ENCODE measurements at places on chromosomes 7 and 10. TPM values are rescaled to one million over a fixed set of nuclear protein-coding genes. Genes with fewer than 3 reads are reported as not detected.

Gene GPR15LG
- total RNA-seq, result not detected

Gene SPDYE2
- total RNA-seq, result not detected

Gene FANK1
- 1.8 TPM for total RNA-seq

Gene SLC18A3
- not detected for total RNA-seq

Gene FLNC
- total RNA-seq, result 245 TPM

Gene GPR85
- 2.5 TPM for total RNA-seq

Gene SKIDA1
- total RNA-seq, result 1.4 TPM

Gene RELN
- 1.4 TPM for total RNA-seq

Gene BCAP29
- 139 TPM for total RNA-seq

Gene PNLIPRP3
- not detected for total RNA-seq

Gene FOXP2
- total RNA-seq, result 18.1 TPM

Gene ZP3
- total RNA-seq, result 2.0 TPM

Gene CCZ1
- 67.0 TPM for total RNA-seq

GRCh38 chr7:142391191-142391992, 133.5 kb upstream of the PRSS58 start:
- DNase-seq, result no peak

DNA sequence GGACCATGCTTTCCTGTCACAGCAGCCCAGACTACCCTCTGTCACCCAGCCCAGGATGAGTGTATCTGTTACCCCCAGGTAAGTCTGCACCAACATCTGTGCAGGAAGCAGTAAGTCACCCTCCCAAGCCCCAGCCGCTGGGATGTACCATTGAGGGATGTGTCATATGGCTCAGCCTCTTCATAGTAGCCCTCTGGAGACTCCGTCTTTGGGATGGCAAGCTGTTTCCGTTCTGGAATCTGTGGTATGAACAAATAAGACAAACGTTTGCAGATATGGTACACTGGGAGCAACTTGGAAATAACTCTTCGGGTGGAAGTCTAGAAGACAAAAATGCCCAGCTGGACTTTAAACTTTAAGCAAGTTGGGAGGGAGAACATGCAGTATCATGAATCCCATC, 81.3 kb downstream of the AFAP1L2 start:
- no peak for DNase-seq

- DNase-seq, result no peak
Observed at GRCh38 chr7:50293509-50294179, 10.9 kb upstream of the IKZF1 start.

DNA sequence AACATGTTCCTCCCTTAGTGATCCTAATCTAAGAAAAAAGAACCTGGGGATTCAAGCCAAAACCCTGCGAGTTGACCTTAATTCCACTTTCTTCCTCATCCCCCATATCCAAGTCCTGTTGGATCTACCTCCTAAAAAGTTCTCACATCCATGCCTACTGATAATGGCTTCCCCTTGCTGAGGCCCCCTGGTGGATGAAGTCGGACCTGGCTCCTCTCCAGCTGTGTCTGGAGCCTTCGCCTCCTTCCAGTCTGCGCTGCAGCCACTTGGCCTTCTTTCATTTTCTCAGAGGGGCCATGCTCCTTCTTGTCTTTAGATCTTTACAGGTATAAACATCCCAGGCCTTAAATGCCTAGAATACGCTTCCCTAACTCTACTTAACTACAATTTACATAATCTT, 8.1 kb downstream of the PDE1C start:
- peak; percentile 79 for DNase-seq

DNA sequence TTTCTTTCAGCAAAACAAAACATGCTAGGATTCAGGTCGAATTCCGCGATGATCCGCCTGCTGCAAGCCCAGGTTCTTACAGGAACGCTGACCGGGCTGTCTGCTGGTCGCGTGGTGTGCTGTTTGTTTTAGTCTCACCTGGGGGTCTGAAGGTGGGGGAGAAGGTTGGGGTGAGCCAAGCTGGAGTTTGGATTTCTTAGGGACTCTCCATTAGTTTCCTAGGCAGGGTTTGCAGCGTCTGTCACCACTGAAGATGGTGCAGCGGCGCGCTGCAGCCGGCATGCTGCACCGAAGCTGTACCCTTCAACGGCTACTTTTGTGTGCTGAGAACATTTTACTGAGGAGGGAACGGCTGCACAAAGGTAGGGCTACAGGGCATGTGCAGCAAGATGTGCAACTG, 48.7 kb downstream of the GCC1 start:
- DNase-seq, result no peak

DNA sequence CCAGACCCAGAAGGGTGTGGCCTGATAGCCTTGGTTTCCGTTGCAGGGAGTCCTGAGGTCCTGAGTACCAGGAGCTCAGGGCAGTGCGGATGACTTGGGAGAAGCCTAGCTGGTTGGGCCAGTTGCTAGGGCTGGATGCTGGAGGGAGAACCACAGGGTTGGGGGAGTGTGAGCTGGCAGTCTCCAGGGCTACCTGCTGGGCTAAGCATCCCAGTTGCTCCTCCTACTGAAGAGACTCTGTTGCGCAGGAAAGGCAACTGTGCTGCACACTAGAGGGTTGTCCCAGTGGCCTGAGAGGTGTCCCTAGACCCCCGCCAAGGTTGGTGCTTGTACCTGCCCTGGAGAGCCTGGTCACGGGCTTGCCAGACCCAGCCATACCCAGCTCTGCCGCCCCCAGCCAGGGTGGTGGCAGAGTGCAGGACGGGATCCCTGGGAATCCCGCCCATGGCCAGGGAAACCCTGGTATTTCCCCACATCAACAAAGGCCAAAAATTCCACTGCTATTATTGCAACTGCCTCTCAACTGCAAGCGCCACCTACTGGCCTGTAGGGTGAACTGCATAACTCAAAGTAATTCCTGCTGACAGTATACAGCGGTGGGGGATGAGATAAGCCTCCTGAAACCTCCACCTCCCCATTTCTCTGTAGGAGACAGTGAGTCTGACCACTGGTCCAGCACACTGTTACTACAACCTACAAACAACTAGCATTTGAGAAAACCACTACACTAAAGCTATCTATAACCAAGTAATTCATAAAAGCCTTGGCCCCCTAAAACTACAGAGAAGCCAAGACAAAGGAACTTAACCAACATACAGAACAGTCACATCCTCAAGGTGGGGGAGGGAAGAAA, 67.6 kb upstream of the DDC start:
- DNase-seq, result no peak

DNA sequence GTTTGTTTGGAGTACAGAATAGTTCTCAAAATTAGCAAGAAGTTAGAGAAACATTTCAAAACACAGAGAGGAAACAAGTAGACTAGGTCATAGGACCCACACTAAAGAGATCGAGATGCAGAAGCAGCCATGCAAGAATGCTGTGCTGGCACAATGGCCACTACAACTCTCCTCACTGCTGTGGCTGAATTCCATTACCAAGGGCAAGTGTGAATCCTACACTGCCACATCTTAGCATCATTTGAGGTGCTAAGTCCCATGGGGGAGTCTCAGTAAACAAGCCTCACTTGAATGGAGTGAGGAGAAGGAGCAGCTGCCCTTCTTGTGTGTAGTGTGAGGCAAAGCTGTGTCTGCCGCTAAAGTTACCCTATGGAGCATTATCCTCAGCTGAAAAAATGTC, 56.7 kb downstream of the PCLO start:
- DNase-seq, result no peak

DNA sequence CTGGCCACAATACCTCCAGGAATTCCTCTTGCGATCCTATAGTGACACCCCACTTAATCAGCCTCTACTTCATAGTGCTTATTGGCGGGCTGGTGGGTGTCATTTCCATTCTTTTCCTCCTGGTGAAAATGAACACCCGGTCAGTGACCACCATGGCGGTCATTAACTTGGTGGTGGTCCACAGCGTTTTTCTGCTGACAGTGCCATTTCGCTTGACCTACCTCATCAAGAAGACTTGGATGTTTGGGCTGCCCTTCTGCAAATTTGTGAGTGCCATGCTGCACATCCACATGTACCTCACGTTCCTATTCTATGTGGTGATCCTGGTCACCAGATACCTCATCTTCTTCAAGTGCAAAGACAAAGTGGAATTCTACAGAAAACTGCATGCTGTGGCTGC, 56.8 kb downstream of the GPR141 start:
- DNase-seq, result no peak

DNA sequence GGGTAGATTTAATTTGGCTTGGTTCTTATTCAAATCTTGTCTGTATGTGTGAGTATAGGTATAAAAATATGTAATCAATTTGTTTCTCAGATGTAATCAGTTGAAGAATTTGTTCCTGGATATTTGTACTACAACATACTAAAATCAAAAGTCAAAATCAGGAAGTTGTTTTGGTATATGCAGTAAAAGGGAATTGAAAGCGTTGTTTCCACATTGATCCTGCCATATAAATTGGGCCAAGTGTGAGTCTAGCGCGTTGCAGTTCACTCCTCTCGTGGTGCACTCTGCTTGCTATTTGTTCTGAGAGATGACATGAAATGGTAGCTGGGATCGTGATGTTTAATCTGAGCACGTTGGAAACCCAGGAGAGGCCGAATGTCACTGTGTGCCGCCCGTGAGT, 55.9 kb downstream of the SHH start:
- no peak for DNase-seq

- DNase-seq, result no peak
Observed at GRCh38 chr10:80700252-80700651, 162.6 kb downstream of the SH2D4B start.

DNA sequence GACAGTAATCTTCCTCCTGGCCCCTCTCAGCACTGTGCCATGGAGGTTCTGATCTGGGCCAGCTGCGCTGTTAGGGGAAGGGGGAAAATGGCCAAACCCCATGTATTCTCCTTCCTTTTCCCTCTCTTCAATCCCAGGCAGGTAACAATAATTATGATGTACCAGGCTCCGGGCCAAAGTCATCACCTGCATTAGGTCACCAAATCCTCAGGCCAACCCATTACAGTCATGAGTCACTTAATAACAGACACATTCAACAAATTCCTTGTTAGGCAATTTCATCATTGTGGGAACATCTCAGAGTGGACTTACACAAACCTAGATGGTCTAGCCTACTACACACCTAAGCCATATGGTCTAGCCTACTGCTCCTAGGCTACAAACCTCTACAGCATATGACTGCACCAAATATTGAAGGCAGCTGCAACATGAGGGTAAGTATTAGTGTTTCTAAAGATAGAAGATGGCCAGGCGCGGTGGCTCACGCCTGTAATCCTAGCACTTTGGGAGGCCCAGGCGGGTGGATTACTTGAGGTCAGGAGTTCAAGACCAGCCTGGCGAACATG, 2.2 kb upstream of the HSPB1 start:
- no peak for DNase-seq

DNA sequence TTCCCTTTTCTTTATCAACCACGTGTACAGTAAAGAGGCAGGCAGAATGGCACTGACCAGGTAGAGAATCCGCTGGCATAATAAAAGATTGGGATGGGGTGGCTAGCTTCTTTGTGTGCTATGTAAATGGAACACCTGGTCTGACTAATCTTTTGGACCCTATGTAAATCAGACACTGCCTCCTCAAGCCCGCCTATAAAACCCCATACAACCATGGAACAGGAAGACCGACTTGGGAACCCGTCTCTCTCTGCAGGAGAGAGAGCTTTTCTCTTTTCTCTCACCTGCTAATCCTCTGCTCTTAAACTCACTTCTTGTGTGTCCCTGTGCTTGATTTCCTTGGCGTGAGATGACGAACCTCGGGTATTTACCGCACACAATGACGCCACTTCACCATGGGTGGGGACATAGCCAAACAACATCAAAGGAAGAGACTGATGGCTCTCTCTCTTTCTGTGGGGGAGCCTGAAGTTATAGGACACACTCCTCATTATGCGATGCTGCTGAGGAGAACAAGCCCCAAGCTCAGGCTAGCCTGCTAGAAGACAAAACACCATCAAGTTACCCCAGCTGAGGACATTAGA, 94.2 kb downstream of the ARL5B start:
- no peak for DNase-seq

GRCh38 chr7:23615331-23615730, 18.1 kb downstream of the CCDC126 start:
- DNase-seq, result no peak

DNA sequence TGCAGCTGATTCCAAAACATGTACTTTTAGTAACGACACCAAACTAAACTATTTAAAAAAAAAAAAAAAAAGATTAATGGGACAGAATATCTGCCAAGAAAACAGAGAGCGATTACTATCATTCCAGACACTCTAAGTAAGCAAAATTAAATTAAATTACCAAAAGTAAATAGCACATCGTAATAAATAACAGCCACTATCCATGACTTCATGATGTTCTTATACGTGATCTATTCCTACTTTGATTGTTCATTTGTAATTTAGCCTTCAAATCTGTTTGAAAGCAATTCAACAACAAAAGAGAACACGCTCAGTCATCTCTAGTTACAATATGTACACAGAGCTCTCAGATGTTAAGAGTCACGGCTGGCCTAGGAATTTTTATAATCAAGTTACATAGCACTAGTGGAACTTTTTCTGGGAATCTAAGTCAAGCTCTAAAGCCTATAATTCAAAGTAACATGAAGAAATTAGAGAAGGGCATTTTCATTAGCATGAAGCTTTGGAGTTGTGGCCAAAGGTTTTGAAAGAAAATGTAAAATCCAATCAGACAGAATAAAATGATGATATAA, 241.7 kb upstream of the NEBL start:
- no peak for DNase-seq

DNA sequence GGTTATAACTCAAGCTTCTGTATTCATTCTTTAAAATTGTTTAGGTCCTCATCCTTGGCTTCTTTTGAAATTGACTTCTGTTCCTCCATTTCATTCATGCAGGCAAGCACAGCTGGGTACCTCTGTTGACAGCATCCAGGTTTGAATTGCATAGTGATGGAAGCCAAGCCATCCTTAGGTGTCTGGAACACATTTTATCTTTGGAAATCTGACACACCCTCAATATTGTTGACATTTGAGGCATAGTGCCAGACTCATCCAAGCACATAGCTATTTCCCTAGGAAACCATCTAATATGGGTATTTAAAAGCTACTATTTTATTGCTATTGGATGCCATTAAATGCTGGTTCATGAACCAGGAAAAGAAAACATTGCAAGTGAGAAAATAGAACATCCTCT, 142.1 kb upstream of the PTPRZ1 start:
- no peak for DNase-seq

GRCh38 chr10:69848454-69848853, 46.7 kb downstream of the COL13A1 start:
- no peak for DNase-seq

DNA sequence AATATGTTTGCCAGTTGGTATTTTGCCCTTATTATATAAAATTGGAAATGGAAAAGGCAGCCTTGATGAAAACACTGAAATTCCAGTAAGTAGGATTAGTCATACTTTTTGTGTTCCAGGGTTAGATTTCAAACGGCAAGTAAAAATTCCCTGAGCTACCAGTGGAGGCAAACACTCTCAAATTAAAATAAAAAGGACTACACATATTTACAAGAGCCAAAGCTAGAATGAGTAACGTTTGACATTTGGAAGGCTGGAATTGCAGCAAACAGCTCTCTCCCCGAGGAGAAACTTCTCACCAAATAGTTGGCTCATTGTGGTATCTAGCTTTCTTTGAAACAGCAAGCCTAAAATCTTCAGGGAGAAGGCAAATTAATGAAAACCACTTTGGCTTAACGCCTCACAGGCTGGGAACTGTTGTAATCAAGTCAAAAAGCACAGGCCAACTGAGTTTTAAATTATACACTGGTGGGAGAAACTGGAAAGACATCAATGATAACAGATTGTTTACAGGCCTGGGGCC, 288.4 kb downstream of the SNX13 start:
- no peak for DNase-seq

GRCh38 chr10:101965075-101965765, 90.8 kb downstream of the ARMH3 start:
- DNase-seq, result no peak

All from aorta (tissue), 5 donors.